ENCODE measurements at places on chromosomes 5 and 9.

DNA sequence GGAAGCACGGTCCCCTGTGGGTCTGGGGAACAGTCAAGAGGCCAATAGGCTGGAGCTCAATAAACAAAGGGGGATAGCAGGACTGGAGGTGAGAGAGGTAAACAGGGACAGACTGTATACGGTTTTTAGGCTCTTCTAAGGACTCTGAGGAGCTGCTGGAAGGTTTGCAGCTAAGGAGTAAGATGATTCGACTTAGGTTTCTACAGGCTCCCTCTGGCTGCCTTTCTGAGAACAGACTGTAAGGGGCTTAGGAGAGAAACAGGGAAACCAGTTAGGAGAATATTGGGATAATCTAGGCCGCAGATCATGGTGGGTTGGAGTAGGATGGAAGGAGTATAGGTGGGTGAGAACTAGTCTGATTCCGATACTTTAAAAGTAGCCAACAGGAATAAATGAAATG, 10.4 kb downstream of the CDK5RAP2 start:
- DNase-seq: no peak

GRCh38 chr5:85931220-85931619, 686.5 kb upstream of the COX7C start:
- DNase-seq: no peak

GRCh38 chr5:15384176-15384575, 115.8 kb upstream of the FBXL7 start:
- no peak for DNase-seq

- no peak for DNase-seq
Measured at GRCh38 chr5:154133591-154133990, 56.9 kb upstream of the GALNT10 start.

- no peak for DNase-seq
Measured at GRCh38 chr9:27847818-27848217, 274.5 kb upstream of the C9orf72 start.

- no peak for DNase-seq
Measured at GRCh38 chr9:88307136-88307535, 81.1 kb upstream of the SPIN1 start.

DNA sequence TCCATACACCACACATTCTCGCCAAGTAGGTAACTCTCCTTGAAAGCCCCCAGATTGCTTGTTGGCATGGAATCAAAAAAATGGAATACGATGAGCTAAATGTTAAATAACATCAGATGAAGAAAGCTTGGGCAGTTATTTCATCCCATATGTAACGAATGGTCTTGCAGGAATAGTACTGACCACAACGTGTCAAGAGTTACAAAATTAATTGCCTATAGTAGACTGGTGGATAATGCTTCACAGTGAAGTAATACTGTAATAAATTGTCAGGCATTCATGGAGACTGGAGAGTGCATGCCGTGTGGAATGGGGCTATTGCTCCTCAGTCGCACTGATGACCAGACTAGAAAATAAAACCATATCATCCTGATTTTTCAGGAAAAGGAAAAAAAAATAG, 1628.7 kb downstream of the MAT2B start:
- DNase-seq: no peak

DNA sequence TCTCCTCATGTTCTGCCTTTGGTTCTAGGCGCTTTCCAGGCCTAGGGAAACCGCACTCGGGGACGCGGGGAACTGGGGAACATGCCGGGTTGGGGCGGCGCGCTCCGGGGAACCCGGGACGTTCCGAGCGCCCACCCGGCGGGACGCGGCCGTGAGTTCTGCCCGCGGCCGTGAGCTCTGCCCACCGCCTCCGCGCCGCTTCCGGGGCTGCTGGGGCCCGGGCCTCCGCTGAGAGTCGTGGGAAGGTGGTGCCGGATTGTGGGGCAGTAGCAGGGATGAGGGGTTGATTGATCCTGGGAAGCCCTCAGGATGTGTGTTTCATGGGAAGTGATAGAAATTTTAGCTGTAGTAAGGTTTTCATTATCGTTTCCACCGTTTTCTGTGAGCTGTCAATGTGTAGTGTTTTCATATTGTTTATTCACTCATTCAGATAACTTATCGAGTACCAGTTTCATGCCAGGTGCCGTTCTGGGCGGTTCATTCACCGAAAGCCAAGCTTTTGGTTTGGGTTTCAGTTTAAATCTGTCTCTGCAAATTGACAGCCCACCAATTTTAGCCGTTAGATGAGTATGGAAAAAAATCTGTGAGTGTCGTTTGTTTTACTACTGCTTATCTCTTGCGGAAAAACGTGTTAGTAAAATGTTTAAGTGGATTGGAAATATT, 657 bp downstream of the MTRR start:
- DNase-seq: no peak

GRCh38 chr5:148179234-148179824, 11.0 kb downstream of the SPINK14 start:
- peak; percentile 29 for DNase-seq

DNA sequence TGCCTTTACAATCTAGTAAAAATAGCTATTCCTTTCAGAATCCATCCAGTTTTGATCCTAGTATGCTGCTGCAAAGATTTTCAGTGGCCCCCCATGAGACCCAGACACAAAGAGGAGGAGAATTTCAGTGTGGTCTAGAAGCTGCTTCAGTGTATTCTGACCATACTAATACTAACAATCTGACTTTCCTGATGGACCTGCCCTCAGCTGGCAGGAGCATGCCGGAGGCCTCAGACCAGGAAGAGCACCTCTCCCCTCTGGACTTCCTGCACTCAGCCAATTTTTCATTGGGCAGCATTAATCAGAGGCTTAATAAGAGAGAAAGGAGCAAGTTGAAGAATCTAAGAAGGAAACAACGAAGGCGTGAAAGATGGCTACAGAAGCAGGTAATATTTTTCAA, 48.5 kb downstream of the RNF180 start:
- DNase-seq: no peak

DNA sequence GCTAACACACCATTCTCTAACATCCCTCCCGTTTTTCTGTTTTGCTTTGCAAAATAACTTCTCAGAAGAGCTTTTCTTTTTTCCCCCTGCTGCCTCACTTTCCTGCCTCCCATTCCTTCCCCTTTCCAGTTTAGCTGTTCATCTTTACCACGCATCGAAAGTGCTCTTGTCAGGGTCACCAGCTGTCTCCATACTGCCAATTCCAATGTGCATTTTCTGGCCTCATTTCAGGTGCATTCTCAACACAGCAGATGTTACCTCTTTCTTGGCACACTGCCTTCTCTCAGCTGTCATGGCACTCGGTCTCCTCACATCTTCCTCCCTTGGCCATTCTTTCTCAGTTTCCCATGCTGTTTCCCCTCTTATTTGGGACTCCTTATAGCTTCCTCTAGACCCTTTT, 9.5 kb downstream of the ARSK start:
- DNase-seq: no peak

DNA sequence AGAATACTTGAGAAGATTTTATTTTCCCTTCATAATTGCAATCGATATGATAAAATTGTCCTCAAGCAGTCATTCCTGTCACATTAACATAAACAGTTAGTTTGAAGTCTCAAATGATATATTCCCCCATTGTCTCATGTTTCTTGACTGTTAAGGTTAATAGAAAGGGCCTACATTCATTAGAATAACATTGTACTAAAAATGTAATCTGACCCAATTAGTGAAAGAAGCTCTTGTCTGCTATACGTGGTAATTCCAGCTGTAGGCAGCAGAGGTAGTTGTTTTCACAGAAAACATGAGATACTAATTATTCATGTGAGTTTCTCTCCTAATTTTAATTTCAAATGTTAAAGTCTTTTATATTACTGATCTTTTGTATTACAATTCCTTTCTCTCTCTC, 25.9 kb upstream of the AP3B1 start:
- no peak for DNase-seq

- no peak for DNase-seq
Measured at GRCh38 chr9:101590901-101591300, 3.9 kb downstream of the PPP3R2 start.
